T-helper 2 cell (primary cell): ENCODE measurements at places on chromosomes 7 and 10.

GRCh38 chr10:35327790-35328403 lies 8.4 kb upstream of the CCNY start:
- no peak for DNase-seq

GRCh38 chr7:104923010-104923421 lies 91.0 kb upstream of the KMT2E start:
- DNase-seq = peak; percentile 48

GRCh38 chr7:53520841-53521240 lies 485.4 kb downstream of the POM121L12 start:
- DNase-seq = no peak

- DNase-seq = no peak
Observed at GRCh38 chr10:104066945-104067344, 18.7 kb downstream of the COL17A1 start.

- no peak for DNase-seq
Observed at GRCh38 chr7:127798769-127799372, 146.9 kb downstream of the SND1 start.

DNA sequence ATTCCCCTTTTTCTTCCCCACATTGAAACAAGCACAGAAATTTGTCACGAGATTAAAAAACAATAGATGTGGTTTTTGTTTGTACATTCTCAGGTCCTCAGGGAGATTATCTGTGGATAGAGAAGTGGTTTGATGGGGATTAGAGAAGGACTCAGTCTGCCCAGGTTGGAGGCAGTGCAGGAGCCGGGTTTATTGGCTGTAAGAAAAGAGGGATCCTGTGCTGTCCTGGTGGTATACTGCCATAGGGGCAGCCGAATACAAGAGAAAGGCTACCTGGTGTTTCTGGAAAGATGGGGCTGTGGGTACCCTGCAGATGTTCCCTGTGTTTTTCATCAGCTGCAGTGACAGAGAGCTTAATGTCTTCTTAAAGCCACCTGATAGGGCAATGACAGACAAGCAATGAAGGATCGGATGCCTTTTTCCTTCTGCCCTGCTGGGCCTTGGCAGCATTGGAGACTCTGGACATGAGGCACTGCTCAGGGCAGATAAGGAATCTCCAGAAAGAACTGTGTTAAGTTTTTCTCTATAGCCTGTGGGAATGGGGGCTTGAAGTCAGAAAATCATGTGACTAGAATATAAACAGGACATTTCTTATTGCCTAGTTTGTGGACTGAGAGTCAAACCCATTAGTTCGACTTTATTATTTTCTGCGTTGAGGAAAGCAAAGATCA lies 18.1 kb upstream of the GPR141 start:
- DNase-seq = no peak

GRCh38 chr10:11743461-11744338 lies 1.5 kb downstream of the ECHDC3 start:
- DNase-seq = no peak
